Dorsolateral prefrontal cortex (tissue), 122 donors: ENCODE measurements at places on chromosomes 7 and 10.

- DNase-seq, result no peak
Observed at GRCh38 chr7:125090596-125090995, 161.0 kb upstream of the POT1 start.

- no peak for DNase-seq
Observed at GRCh38 chr10:110461530-110461929, 36.2 kb upstream of the DUSP5 start.

DNA sequence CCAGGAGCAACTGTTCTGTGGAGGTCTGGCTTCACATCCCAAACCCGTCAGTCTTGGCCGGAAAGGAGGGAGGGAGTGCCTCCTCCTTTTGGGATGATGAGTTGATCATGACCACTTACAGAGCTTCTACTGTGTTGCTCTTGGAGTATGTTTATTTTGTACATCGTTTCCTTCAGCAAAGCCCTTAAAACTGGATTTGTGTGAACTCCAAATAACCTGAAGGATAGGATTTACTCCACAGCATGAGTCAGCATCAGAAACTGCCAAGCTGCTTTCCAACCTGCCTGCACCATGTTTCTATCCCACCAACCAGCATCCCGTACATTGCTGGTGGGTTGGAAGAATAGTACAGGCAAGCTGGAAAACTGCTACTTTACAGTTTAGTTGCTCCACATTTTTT lies 3.5 kb downstream of the CCDC201 start:
- DNase-seq, result no peak

GRCh38 chr7:7427363-7427762 lies 108.3 kb downstream of the COL28A1 start:
- peak; percentile 12 for DNase-seq

GRCh38 chr7:21393937-21394336 lies 33.9 kb upstream of the SP4 start:
- no peak for DNase-seq

DNA sequence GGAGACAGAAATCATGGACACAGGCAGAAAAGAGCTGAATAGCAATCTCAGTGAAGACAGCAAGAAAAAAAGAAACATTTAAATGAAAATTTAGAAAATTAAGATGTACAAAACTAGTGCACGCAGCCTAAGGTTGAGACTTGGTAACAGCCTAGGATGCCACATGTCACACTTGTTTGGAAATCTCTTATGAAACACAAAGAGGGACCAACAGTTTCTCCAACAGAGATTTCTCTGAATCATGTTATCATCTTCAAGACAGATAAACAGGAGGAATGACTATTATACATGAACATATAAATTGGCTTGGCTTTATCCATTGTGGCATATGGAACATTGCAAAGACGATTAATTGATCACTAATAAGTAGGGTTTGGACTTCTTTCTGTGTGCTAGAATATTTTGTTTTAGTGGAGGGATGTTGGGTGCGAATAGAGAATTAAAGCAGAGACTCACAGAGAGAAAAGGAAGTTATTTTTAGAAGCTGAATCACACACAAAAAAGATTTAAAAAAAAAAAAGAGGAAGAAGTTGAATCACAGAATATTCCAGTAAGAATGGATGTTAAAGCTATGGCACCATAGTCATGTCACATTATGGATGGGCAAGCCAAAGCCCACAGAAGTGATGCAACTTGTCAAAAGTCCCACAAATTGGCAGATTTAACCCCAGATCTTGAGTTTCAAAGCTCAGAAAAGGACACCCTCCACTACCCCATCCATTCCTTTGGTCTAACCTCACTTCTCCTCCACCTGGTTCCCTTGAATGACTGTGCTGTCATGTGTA lies 91.6 kb downstream of the MYOF start:
- no peak for DNase-seq

- no peak for DNase-seq
Observed at GRCh38 chr7:107939573-107940489, 48.8 kb downstream of the DLD start.

- DNase-seq, result no peak
Observed at GRCh38 chr10:99370993-99371392, 41.8 kb downstream of the CNNM1 start.

- DNase-seq, result no peak
Observed at GRCh38 chr7:99713995-99714570, 20.9 kb downstream of the CYP3A7 start.

GRCh38 chr7:76048668-76048988 lies 722 bp downstream of the MDH2 start:
- no peak for DNase-seq

GRCh38 chr10:48363617-48364355 lies 57.3 kb downstream of the MAPK8 start:
- no peak for DNase-seq

- DNase-seq, result no peak
Observed at GRCh38 chr7:101240226-101241014, 2.8 kb upstream of the CLDN15 start.

- DNase-seq, result peak; percentile 71
Observed at GRCh38 chr7:150974468-150975391, 3.4 kb downstream of the KCNH2 start.

DNA sequence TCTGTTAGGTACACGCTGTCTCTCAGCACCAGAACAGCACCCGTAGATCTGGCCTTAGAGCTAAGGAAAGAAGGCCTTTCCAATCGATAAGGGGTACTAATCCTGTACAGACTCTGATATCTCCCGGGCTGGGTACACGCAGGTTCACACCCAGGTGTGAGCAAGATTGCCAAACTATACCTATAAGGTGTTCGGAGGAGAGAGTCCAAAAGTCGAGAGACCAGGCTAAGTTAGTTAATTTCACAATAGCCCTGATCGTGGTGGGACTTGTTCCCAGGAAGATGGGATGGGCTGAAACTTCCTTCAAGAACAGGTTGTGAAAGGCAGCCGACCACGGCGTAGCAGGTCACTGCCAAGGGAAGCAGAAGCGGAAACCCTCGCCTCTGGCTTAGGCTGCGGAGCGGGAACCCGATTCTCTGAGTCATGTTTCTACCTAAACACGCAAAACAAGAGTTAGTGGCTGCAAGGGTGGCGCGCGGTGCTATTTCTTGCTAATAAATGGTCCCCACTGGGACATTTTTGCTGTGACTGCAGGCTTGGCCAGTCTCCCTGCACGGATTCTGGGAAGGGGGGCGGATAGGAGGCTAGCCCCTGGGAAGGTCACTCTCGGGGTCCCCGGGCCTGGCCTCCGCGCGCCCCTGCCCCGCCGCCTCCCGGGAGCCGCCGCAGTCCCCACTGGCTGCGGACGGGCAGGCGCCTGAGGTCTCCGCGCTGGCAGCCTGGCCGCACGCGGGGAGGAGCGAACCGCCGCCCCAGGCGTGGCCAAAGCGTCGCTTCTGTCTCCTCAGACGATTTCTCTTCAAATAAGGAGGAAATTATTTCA lies 75.4 kb upstream of the PDSS1 start:
- no peak for DNase-seq

DNA sequence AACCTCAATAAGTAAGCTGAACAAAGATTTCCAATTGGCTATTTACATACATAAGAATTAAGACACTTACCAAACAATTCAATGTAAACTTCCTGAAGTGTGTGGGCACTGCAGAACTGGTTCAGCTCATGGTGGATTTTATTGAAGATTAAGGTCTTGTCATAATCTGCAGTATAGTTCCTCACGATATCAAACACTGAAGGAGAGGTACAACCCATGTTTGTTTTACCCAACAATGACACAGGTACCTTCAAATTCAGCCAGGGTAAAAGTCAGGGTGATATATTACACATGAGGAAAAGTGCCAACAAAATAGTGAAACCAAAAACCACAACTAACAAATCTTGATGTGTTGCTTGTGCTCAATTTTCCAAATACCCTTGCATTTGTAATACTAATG lies 10.0 kb downstream of the ERLIN1 start:
- no peak for DNase-seq

DNA sequence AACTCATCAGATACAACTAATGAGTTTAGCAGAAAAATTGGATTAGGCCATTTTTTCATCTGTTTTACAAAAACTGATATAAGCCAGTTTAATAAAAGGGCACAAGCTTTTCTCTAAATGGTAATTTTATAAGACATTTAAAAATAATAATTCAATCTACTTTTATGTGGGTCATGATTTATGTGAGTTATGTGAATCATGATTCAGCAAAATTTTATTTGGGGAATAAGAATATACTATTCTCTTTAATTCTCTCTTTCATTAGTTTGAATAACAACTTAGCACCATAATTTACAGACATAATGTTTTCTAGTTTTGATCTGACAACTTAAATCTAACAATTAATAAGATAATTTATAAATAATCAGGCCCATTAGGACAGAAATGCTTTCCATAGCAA lies 63.8 kb upstream of the TEX47 start:
- DNase-seq, result no peak

DNA sequence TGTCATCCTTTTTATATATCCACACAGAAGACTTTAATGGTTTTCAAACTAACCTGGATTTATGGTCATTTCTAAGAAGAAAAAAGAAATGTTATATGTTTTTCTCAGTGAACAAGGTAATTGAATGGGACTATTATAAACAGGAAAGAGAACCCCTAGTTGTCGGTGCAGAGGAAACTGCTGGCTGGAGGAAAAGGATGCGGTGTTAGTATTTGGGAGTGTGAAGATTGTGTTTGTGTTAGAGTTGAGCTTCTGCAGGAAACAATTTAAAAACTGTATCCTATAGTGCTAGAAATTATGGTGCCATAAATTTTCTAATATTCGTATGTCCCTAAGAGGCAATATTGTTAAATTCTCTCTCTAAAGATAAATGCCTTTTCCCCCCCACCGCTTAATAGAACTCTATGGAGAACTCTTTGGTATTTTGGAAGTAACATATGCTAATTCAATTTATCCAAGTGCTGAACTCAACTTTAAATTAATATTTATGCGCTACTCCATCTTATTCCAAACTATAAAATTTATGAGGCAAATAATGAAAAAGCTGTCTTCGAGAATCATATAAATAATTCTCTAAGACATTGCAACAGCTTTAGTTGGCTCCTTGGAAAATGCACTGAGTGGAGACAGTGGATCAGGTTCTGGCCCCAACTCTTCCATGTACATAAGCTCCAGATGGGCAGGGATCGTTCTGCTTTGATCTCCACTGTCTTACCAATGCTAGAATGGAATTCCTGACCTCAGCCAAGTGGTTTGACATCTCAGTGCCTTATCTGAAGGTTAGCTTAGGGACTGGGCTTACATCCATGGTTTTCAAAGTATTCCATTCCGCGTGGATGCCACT lies 5.6 kb downstream of the BZW2 start:
- DNase-seq, result no peak

DNA sequence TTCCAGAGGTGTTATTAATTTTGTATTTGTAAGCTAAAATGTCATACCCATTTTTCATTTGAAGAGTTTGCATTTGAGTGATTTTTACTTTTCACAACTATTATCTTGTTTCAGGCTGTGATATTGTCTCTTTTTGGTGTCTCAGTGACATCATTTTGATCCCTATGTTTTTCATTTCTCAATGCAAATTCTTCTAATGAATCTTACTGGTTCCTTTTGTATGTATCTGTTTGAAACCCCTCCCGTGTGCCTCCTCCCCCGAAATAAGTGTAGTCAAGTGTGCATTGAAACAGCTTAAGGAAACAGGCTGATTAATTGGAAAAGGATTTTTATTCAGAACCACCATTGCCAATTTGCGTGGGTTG lies 77.8 kb downstream of the SHH start:
- DNase-seq, result no peak

DNA sequence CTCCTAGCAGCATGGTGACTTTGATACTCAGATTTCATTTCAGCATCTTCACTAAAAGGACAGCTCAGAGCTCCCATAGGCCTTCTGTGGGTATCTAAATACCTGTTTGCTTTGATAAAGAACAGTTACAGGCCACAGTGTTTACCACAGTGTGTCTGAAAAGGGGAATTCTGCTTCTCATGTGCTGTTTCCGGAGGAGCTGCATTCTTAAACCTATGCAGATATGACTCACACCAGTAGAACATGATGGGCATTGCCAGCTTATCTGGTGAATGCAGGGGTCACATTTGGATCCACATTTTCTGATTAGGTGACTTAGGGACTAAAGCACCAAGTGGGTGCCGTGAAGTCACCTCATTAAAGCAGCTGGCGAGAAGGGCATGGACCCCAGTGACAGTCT lies 52.6 kb downstream of the TRRAP start:
- DNase-seq, result no peak

- no peak for DNase-seq
Observed at GRCh38 chr10:130198651-130199050, 62.5 kb downstream of the GLRX3 start.

DNA sequence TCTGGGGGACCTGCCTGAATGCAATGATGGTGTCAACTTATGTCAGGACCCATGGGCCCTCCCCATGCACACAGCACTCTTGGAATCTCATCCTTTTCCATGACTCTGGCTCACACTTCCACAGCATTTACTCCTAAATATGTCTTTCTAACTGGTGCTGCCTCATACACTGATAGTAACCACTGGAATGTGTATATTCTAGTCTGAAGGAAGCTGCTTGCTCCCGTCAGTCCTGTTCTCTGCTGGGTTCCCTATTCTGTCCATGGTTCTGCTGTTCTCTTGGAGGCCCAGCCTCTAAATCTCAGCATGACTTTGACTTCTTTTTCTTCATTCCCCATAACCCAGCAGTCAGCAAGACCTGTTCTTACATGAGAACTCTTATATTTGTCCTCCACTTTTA lies 1055.1 kb downstream of the KCNMA1 start:
- DNase-seq, result no peak

DNA sequence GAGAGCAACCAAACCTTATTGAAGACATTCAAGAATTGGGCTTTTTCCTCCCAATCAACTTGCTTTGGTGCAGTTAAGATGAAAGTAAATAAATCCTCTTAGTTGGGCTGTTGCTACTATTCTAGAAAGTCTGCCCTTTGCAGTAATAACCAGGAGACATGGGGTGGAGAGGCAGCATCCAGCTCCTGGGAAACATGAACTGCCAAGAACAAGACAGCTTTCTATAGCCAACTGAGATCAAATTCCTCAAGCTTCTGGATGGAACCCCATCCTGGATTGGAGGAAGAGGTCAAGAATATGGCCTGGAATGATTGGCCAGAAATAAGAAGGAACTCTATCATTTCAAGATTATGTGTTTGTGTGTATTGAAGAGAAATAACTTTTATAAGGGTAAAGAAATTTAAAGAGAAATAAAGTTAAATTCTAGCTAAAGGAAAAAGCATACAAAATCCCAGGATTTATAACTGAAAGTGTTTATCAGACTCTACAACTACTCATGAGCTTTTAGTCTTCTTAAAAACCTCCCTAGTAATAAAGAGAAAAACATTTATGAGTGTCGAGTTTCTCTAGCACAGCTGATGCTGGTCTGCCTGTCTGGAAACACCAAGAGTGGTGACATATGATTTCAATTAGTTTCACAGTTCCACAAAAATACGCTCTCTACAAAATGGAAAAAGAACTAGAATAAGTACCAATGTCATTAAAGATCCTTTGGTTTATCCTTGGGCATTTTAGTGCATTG lies 70.1 kb upstream of the COL1A2 start:
- no peak for DNase-seq

GRCh38 chr10:130857631-130858295 lies 453.8 kb downstream of the TCERG1L start:
- no peak for DNase-seq

- DNase-seq, result no peak
Observed at GRCh38 chr7:54967377-54967776, 51.4 kb upstream of the EGFR start.

- DNase-seq, result no peak
Observed at GRCh38 chr7:73570977-73571376, 7.4 kb downstream of the TBL2 start.
